Right ventricle myocardium superior (tissue), 1 donor: ENCODE measurements at places on chromosomes 3 and 15. TPM values are rescaled to one million over a fixed set of nuclear protein-coding genes. Genes with fewer than 3 reads are reported as not detected.

- DNase-seq, result no peak
Observed at GRCh38 chr3:157104928-157105652, 54.9 kb downstream of the CCNL1 start.

Gene LSAMP
- 5.2 TPM for total RNA-seq

DNA sequence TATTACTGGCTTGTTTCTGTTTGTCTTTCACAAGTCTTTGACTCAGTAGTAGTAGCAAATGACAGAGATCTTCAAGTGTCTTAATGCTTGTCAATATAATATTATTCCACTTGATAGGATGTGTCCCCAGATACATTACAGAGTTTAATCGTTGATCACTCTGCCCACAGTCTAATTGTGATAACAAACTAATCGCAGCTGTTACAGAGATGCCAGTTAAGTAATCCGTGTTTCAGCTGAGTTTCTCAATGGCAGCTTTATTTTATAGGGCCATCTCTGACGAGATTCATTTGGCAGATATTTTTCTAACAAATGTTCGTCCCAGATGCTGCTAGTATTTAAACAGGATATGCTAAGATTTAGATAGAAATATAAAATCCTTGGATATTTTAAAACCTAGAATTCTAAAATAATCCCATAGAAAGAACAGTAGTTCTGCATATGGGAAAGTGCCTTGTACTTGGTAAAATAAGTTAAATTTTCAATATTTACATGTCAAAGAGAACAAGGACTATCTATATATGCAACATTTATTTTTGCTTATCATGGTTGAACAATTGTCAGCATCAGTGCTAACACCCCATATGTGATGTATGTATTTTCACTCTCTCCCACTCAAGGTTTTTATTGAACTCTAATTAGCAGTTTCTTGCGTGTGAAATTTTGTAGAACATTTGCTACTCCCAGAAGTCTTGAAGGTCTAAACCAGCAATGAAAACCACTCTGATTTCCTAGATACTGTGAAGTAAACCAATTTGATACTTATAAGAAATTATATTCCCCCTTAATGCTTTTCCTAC is 185.5 kb downstream of the MBNL1 start:
- no peak for DNase-seq

- no peak for DNase-seq
Observed at GRCh38 chr15:78102741-78103140, 10.4 kb downstream of the SH2D7 start.

Gene ETV5
- 5.9 TPM for total RNA-seq

DNA sequence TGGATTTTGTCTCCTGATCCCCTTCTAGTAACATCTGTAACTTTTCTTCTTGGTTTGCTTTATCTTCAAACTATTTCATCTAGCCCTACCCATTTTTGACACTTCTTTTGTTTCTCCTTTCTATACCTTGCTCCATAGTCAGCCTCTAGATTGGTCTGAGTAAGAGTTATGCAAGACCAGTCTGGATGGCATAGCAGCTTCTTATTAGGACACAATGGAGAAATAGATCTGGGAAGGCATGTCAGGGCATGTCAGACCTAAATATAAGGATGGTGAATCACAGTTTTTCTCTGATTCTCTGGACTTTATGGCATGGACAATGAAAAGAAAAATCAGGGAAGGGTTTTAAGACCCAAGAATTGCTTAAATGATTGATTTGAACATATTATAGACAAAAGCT is 452.5 kb downstream of the RAP2B start:
- no peak for DNase-seq
